Ureter (tissue), 1 donor: ENCODE measurements at places on chromosomes 7 and 10. TPM values are rescaled to one million over a fixed set of nuclear protein-coding genes. Genes with fewer than 3 reads are reported as not detected.

JCAD gene
- total RNA-seq, result 22.7 TPM

C7orf57 gene
- 0.42 TPM for total RNA-seq

DNA sequence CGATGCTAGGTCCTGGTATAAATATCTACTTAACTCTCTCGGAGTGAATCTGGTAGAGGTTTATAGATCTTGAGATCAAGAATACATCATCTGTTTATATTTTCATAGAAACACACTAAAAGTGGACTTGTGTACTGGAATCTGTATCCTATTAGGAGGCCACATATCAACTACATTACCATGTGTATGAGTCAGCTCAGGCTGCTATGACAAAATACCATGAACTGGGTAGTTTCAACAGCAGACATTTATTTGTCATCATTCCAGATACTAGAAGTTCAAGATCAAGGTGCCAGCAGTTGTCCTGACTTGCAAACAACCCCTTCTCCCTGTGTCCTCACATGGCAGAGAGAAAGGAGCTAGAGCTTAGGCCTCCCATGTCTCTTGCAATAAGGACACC lies 113.9 kb upstream of the PFKP start:
- DNase-seq, result no peak

DNA sequence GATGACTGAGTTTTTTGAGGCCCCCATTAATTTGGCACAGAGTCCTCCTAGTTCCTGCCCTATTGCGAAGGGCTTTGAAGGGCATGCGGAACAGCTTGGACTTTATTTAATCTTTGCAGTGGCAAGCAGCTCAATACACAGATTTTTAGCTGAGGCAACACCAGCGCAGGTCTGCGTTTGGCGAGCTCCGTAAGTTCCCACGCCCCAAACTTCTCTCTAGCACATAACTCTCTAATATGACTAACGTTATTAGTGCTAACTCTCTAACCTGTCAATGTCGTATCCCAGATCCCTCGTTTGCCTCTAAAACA lies 366 bp upstream of the TAF3 start:
- no peak for DNase-seq

DNA sequence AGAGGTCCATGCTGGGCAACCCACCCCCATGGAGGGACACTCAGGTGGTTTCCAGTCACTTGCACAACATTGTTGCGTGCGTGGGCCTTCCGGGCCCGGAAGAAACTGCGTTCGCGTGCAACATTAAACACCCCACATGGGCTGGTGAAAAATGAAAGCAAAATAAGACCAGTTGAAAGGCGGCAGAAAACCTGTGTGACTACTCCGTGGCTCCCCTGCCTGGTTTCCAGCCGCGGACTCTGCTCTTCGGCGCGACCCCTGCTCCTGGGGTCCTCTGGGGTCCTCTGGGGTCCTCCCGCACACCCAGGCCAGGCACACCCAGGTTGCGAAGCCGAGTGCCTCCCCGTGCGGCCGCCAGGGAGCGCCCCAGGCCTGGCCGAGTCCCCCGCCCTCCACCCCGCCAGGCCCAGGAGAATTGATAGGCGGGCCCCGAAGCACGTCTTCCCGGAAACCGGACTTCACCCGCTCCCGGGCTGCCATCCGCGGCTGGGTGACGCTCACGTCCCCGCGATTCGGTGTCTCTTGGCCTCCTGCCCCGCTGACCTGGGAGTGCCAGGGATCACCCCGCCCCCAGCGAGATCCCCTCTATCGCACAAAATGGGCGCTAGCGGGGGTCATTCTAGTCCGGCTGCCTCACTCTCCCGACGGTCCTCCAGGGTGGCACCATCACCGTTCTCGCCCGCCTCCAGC lies 1.9 kb upstream of the SH2D4B start:
- peak; percentile 84 for DNase-seq

DNA sequence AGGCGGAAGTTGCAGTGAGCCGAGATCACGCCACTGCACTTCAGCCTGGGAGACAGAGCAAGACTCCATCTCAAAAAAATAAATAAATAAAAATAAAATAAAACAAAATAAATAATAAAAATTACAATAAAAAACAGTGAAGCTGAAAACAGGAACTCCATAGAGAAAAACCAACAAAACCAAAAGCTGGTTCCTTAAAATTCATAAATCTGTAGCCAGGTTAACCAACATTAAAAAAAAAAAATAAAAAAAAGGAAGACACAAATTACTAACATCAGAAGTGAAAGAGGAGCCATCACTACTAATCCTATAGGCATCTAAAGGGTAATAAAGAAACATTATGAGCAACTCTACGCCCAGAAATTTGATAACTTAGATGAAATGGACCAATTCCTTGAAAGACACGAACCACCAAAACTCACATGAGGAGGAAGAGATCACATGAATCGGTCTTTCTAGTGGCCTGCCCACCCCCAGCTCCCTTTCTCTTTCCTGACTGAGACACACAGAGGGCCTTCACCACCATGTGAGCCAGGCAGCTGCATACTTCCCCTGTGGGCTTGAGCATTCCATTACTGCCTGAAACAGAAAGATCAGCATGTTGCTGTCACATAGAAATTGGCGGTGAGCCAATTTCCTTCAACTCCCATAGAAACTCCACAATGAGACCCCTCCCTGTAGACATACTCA lies 208.7 kb downstream of the MAD1L1 start:
- no peak for DNase-seq

DNA sequence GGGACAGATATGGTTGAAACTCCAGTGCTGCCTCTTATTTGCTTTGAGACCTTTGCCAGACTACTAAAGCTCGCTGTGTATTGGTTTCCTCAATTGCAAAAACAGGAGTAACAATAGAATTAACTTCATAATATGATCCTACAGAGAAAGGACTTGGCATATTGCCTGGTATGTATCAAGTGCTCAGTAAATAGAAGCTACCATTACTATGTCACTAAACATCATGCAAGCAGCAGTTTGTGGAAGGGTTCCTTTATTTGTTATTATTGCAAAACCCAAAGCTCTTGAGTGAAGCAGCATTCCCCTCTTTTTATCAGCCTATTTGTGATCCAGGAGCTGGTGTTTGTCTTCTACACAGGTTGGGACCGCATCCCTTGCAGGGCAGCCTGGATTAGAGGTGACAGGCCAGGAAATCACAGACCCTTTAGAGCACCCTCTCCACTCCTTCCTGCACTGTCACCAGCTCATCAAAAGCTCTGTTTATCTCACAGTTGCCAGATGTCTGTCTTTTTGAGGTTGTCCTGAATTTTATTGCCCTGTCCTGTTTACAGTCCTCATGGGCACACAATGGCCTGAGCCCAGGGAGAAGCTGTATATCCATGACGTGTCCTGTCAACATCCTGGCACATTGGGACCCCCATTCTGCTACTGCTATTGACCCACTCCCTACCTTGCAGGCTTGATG lies 121.5 kb downstream of the SNX10 start:
- no peak for DNase-seq

DNA sequence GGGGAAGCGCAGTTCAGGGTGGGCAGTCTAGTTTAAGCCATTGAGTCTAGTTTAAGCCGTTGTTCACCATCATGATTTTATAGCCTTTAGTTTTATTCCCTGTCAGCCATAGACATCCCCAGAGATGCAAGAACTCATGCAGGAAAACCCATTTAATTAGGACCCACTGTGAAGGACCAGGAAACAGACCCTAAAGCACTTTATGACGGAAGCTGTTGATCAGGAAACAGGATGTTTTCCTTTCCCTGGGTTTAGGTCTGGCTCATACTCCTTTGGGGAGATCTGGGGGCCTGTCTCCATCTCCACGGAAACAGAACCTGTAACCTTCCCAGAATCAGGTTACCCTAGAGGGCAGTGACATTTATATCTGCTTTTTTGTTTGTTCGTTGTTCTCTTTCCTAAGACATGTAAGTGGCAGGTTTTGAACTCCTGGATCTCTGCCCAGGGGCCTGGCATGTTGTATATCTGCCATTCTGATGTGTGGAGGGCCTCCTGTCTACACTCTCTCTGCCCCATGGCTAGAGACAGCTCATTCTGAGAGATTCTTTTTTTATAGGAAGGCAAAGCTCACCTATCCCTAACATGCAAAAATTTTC lies 657.2 kb upstream of the GALNT17 start:
- DNase-seq, result no peak

GRCh38 chr10:118343115-118343514 lies 991 bp upstream of the FAM204A start:
- no peak for DNase-seq

DNA sequence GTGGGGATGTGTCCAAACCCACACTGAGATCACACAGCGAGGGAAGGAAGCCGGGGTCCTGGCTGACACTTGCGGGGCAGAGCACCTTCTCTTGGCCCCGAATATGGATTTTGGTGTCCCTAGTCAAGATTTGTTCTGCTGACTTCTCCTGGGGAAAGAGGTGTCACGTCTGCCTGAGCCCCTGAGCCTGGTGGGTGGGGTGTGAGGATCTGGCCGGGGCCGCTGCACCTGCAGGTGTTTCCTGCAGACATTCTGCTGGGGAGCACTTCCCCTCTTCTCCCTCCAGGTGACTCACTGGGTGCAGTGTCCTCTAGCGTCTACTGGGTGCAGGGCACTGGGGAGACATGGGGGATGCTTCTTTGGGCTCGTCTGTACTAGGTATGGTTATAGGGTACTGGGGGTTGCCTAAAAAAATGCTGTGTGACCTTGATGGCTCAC lies 99.2 kb downstream of the GRK5 start:
- DNase-seq, result no peak

DNA sequence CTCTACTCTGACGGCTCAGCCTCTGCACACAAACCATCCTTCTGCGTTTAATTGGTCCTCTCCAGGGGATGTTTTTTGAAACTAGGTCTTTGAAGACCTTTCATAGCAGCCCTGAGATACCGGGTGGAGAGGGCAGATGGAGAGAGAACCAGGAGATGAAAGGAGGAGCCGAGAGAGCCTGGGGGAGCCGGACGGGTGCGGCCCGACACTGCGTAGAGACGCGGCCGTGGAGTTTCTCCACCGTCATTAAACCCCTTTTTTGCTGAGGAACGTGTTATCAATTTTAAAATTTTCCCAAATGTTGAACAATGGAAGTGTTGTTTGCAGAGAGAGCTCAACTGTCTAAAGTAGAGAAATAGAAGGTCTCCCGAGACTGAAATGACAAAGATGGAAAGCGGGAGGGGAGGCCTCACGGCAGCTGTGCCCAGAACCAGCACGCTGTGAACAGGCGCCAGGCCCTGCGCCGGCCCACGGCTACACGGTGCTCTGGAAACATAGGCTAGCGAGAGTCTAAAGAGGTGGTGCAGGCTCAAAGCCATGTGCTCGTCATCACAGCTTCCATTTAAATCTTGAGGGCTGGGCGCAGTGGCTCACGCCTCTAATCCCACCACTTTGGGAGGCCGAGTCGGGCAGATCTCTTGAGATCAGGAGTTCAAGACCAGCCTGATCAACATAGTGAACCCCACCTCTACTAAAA lies 307.0 kb downstream of the PTPRN2 start:
- DNase-seq, result no peak
